ENCODE measurements at places on chromosomes 2 and 18. TPM values are rescaled to one million over a fixed set of nuclear protein-coding genes. Genes with fewer than 3 reads are reported as not detected.

PFN4 gene
- 1.3 TPM for total RNA-seq

PAX8 gene
- 0.15 TPM for total RNA-seq

ANKRD30B gene
- total RNA-seq: not detected

ASB18 gene
- total RNA-seq: not detected

SP140 gene
- total RNA-seq: 1.1 TPM

ADRA2B gene
- total RNA-seq: 0.28 TPM

LAMA3 gene
- total RNA-seq: 8.1 TPM

IL36A gene
- total RNA-seq: not detected

CNGA3 gene
- not detected for total RNA-seq

MAL gene
- total RNA-seq: 1.3 TPM

SERPINB5 gene
- not detected for total RNA-seq

TWIST2 gene
- total RNA-seq: 4.2 TPM

LYPD1 gene
- 0.21 TPM for total RNA-seq

SH3YL1 gene
- 28.4 TPM for total RNA-seq

MC4R gene
- total RNA-seq: not detected

BBS5 gene
- 7.5 TPM for total RNA-seq

DCDC2C gene
- total RNA-seq: not detected

KIF1A gene
- total RNA-seq: 132 TPM

COPS9 gene
- total RNA-seq: 134 TPM

GPC1 gene
- total RNA-seq: 88.7 TPM
